Upper lobe of right lung (tissue), 1 donor: ENCODE measurements at places on chromosomes 1 and 21. TPM values are rescaled to one million over a fixed set of nuclear protein-coding genes. Genes with fewer than 3 reads are reported as not detected.

GRCh38 chr1:221494670-221495069, 247.2 kb downstream of the DUSP10 start:
- H3K27me3 ChIP-seq, result no peaks in the 10 kb centered on the region
- no peak for DNase-seq
- H3K4me1 ChIP-seq, result no peaks in the 10 kb centered on the region
- no peak overlapping the region for H3K4me3 ChIP-seq

CDC7 gene
- 4.3 TPM for total RNA-seq

PAQR6 gene
- 1.9 TPM for total RNA-seq

DNA sequence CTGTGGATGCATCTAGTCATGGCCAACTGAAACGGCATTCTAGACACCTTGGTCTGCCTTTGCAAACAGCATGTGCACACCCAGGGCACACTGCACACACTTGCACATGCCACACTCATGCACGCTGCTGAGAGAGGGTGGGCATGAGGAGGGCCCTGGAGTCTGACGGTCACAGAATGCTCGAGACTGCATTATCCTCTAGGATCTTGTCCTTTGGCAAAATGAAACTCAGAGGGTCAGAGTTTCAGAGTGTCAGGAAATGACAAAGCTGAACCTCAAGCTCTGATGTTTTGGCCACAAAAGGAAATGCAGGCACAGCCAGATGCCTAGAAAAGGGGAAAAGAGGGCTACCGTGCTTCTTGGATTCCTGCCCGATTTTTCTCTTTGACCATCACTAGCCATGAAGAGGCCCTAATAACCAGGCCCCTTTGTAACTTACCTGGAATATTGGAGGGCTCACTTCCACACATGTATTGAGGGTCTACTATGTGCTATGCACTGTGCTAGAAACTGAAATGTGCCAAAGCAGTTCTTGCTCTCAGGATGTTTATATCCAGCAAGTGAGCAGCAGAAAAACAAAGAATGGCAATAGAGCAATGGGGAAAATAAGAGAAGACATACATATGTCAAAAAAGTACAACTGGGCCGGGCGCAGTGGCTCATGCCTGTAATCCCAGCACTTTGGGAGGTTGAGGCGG, 65.4 kb downstream of the TOMM20 start:
- H3K4me1 ChIP-seq, result peaks cover 28% of the 10 kb centered on the region
- H3K27ac ChIP-seq, result peak overlapping the region; percentile 42
- H3K36me3 ChIP-seq, result no peaks in the 10 kb centered on the region

CLCA4 gene
- not detected for total RNA-seq

VASH2 gene
- total RNA-seq, result 1.9 TPM

GRCh38 chr1:102800406-102800805, 307.9 kb downstream of the COL11A1 start:
- H3K4me3 ChIP-seq, result no peak overlapping the region
- no peaks in the 10 kb centered on the region for H3K27me3 ChIP-seq
- no peaks in the 10 kb centered on the region for H3K36me3 ChIP-seq
- no peak overlapping the region for H3K27ac ChIP-seq
- H3K4me1 ChIP-seq, result no peaks in the 10 kb centered on the region
- no peak for DNase-seq

RIPPLY3 gene
- total RNA-seq, result not detected

- DNase-seq, result peak; percentile 49
- no peak overlapping the region for H3K27ac ChIP-seq
- H3K4me1 ChIP-seq, result no peaks in the 10 kb centered on the region
Observed at GRCh38 chr21:41630917-41631316, 123.0 kb upstream of the TMPRSS2 start.

GRCh38 chr1:117830222-117830621, 99.2 kb downstream of the GDAP2 start:
- H3K27me3 ChIP-seq, result no peaks in the 10 kb centered on the region
- DNase-seq, result no peak
- peaks cover 4% of the 10 kb centered on the region for H3K4me1 ChIP-seq
- H3K4me3 ChIP-seq, result no peak overlapping the region
- H3K36me3 ChIP-seq, result no peaks in the 10 kb centered on the region

DNA sequence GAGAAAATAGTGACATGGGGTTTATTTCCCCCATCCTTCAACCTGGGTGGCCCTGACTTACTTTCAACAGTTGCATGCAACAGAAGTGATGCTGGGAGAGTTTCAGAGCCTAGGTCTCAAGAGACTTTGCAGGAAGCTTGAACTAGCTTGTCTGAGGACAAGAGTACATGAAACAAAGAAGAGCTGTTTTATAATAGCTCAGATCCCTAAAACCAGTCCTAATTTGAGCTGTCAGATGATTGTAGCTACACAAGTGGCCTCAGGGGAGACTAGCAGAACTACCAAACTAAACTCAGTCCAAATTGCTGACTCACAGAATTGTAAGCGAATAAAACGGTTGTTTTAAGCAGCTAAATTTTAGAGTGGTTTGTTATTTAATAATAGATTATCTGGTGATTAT, 17.1 kb downstream of the RC3H1 start:
- no peaks in the 10 kb centered on the region for H3K36me3 ChIP-seq
- H3K27me3 ChIP-seq, result no peaks in the 10 kb centered on the region
- no peak overlapping the region for H3K27ac ChIP-seq
- DNase-seq, result no peak

FCGR3A gene
- total RNA-seq, result 112 TPM

- no peak overlapping the region for H3K4me3 ChIP-seq
- no peaks in the 10 kb centered on the region for H3K4me1 ChIP-seq
- H3K27ac ChIP-seq, result no peak overlapping the region
- no peaks in the 10 kb centered on the region for H3K36me3 ChIP-seq
Observed at GRCh38 chr21:46078322-46078977, 19.5 kb upstream of the COL6A2 start.

NLRP3 gene
- total RNA-seq, result 4.9 TPM

- peaks cover 5% of the 10 kb centered on the region for H3K4me1 ChIP-seq
- no peak overlapping the region for H3K4me3 ChIP-seq
- H3K27me3 ChIP-seq, result no peaks in the 10 kb centered on the region
- no peak for DNase-seq
- H3K36me3 ChIP-seq, result no peaks in the 10 kb centered on the region
- H3K27ac ChIP-seq, result no peak overlapping the region
Observed at GRCh38 chr1:62288224-62288623, 31.0 kb downstream of the KANK4 start.

DNA sequence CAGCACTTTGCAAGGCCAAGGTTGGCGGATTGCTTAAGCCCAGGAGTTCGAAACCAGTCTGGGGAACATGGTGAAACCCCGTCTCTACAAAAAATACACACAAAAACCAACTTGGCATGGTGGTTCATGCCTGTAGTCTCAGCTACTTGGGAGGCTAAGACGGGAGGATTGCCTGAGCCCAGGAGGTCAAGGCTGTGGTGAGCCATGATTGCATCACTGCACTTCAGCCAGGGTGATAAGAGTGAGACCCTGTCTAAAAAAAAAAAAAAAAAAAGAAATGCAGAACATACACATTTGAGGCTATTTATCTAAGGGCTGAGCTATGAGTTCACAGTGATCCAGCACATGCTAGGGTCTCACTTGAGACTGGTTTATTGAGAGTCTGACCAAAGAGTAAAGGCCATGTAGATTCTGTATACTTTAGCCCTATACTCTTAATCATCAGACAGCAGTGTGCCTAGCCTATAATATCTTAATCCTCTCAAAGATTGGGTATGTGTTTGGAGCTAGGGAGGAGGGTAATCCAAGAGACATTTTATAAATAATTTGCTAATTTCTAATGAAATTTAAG, 23.9 kb downstream of the RNF2 start:
- H3K4me1 ChIP-seq, result no peaks in the 10 kb centered on the region
- no peaks in the 10 kb centered on the region for H3K36me3 ChIP-seq
- no peak overlapping the region for H3K4me3 ChIP-seq
- no peak overlapping the region for H3K27ac ChIP-seq
- no peaks in the 10 kb centered on the region for H3K27me3 ChIP-seq

DNA sequence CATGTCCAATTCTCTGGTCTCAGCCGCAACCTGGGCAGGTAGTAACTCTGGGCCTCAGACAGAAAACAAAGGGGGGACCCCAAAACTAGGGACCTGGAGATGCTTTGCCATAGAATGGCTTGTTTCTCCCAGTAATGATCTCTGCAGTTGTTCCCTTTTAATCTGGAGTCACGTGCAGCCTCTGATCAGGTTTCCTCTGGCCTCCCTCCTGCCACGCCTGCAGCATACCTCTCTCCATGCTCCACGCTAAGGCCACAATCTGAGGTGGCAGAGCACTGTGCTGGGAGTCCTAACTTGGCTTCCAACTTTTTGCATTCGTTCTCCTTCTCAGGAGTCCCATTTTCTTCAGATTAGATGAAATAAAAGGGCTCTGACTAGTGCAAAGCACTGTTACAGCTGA, 1.9 kb downstream of the PABPC4 start:
- peaks cover 29% of the 10 kb centered on the region for H3K4me1 ChIP-seq
- H3K27me3 ChIP-seq, result no peaks in the 10 kb centered on the region
- no peak for DNase-seq
- peak overlapping the region; percentile 89 for H3K4me3 ChIP-seq
- H3K27ac ChIP-seq, result no peak overlapping the region

SLC44A5 gene
- total RNA-seq, result 0.55 TPM
